ENCODE measurements at places on chromosomes 2 and 18.

DNA sequence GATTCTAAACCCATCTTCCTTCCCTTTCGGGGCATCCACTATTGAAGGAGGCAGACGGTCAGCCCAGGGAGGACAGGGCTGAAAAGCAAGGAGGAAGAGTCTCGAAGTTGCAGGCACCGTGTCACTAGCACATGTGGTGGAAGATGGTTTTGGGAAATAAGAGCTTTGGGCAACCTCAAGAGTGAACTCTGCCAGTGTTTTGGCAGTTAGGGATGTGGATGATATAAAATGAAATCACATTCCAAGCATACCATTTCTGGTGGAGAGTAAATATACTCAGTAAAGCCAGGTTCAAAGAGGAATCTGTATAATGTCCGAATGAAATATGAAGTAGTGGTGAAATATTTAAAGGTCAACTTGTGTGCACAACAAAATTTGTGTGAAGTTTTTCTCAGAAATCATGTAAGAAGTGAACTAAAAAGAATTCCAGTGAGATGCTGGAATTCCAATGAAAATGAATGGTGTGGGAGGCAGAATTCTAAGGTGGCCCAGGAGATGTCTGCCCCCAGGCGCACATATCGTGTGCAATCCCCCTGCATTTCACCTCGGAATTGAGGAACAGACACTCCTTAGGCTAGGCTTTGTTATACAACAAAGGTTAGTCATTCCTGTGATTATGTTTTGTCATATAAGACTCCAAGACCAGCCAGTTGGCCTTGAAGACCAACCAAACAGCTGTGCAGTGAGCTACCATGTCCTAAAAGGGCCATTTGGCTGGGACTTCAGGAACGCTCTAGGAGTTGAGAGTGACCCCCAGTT is 147.1 kb downstream of the SH3BP4 start:
- no peak for DNase-seq

GRCh38 chr2:203407496-203407895 is 79.3 kb downstream of the ABI2 start:
- no peak for DNase-seq

- DNase-seq, result no peak
Measured at GRCh38 chr2:31372097-31372496, 42.4 kb downstream of the XDH start.

DNA sequence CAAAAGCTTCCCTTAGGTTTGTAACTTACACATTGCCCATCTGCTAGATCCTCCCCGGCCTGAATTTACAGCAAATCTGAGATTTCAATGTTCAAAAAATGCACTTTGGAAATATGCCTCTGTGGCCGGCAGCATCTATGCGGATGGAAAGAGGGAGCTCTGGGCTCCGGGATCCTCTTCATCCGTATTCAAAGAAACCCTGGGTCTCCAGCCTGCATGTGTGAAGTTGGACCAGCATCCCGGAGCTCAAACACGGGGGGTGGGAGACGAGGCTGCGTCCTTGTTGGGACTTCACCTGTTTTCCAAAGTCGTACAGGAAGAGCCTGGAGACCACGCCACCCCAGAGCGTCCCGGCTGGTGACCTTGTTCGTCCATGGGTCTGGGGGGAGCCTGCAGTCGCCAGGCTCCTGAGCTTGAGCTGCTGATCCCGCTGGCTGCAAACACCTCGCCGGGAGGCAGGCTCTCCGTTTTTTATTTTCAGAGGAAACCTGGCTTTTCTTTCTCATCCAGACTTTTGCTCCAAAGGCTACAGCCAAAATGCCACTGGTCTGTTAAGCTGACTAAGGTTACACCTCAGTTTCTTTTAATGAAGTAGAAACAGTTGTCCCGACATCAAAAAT is 77.4 kb downstream of the PTGR3 start:
- DNase-seq, result no peak

GRCh38 chr18:7512348-7512747 is 54.8 kb upstream of the PTPRM start:
- no peak for DNase-seq

All from HCT116 (cell line).